Activated CD4-positive, alpha-beta T cell treated with anti-CD3 and anti-CD28 coated beads, Interleukin-2, amount 10 ng/mL, durations not matched to agents 7 days and 5 days (primary cell): ENCODE measurements at places on chromosomes 11 and 22.

- no peak overlapping the region for H3K27ac ChIP-seq
- no peaks in the 10 kb centered on the region for H3K36me3 ChIP-seq
- H3K27me3 ChIP-seq: peaks cover 38% of the 10 kb centered on the region
- H3K4me3 ChIP-seq: no peak overlapping the region
- peaks cover 2% of the 10 kb centered on the region for H3K4me1 ChIP-seq
Observed at GRCh38 chr11:72466410-72466809, 32.1 kb upstream of the CLPB start.

DNA sequence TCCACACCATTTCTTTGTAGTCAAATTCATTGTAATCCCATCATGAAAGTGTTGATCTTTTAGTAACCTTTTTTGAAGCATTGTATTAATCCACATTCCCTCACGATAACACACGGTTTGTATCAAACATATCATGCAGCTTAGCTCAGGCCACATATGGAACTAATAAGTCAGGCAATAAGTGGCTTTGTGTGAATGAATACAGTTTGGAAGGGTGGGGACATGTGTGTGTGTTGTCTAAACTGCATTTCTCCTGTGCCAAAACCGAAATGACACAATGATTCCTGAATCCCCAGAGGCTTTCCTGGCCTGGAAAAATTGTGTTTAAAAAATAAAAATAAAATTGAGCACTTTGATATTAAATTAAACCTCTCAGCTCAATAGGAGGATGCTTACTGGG is 98.3 kb downstream of the WNT11 start:
- H3K4me1 ChIP-seq: no peaks in the 10 kb centered on the region
- H3K27me3 ChIP-seq: no peaks in the 10 kb centered on the region
- no peak overlapping the region for H3K4me3 ChIP-seq
- H3K27ac ChIP-seq: no peak overlapping the region

DNA sequence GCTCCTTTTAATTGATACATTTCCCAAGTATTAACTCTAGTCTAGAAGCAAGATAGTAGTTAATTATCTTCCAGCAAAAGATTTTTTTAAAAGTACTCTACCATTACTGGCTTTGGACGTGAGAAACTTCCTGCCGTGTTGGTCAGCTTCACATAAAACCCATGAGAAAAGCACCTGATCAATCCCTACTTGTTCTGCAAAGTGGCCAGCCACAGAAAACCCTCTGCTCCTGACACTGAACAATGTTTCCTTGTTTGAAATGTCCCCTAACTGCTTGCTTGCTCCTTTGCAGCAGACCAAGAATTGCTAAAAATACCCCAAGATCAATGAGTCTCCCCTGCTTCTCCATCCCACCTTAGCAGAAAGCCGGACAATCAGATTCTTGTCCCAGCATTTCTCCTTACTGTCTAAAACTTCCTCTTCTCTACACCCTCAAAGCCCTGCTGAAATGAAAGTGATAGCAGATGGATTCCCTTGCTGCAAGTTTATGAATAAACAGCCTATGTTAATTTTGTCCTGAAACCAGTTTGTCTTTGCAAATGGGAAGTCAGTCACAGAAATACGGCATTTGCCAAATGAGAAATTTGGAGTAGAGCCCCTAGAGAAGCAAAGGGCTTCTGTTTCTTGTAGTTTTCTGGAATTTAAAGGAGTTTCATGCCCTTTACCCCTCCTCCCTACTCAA is 207.1 kb upstream of the ARHGAP20 start:
- H3K4me3 ChIP-seq: no peak overlapping the region
- peak overlapping the region; percentile 44 for H3K27ac ChIP-seq
- DNase-seq: no peak
- no peaks in the 10 kb centered on the region for H3K27me3 ChIP-seq

- peak overlapping the region; percentile 99 for H3K4me3 ChIP-seq
- peak; percentile 90 for DNase-seq
- peaks cover 46% of the 10 kb centered on the region for H3K4me1 ChIP-seq
Observed at GRCh38 chr22:30426388-30427353, 1.1 kb downstream of the MTFP1 start.
